ENCODE measurements at places on chromosomes 2 and 18.

GRCh38 chr2:233081731-233082221 is 21.6 kb downstream of the INPP5D start:
- DNase-seq, result no peak

- no peak for DNase-seq
Measured at GRCh38 chr2:192148620-192149321, 46.0 kb downstream of the TMEFF2 start.

DNA sequence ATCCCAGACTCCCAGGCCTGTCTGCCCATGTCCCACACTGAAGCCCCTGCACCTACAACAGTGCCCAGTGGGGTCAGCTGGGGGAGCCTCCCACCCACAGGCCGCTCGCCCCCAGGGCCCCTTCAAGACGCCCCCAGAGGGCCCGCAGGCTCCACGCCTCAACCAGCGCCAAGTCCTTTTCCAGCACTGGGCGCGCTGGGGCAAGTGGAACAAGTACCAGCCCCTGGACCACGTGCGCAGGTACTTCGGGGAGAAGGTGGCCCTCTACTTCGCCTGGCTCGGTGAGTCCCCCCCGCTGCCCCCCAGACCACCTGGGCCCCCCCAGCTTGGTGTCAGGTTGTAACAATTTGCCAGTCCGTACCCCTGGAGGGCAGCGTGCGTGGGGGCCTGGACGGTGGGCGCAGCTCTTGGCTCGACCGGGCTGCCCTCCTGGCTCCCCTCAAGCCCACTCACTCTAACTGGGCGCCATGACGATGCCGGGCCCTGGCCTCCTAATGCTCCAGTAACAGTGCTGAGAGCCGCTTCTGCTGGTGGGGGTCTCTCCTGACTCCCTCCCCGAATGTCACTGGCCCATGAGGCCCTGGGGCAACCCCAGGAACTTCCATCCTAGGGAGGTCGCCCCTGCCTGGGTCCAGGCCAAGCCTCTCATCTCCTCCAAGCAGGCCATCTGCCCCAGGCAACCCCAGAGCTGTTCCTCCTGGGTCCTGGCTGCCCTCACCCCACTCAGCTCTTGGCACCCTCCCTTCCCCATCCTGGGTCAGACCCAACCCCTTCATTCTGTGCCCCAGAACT is 14.9 kb downstream of the ANO7 start:
- DNase-seq, result no peak

DNA sequence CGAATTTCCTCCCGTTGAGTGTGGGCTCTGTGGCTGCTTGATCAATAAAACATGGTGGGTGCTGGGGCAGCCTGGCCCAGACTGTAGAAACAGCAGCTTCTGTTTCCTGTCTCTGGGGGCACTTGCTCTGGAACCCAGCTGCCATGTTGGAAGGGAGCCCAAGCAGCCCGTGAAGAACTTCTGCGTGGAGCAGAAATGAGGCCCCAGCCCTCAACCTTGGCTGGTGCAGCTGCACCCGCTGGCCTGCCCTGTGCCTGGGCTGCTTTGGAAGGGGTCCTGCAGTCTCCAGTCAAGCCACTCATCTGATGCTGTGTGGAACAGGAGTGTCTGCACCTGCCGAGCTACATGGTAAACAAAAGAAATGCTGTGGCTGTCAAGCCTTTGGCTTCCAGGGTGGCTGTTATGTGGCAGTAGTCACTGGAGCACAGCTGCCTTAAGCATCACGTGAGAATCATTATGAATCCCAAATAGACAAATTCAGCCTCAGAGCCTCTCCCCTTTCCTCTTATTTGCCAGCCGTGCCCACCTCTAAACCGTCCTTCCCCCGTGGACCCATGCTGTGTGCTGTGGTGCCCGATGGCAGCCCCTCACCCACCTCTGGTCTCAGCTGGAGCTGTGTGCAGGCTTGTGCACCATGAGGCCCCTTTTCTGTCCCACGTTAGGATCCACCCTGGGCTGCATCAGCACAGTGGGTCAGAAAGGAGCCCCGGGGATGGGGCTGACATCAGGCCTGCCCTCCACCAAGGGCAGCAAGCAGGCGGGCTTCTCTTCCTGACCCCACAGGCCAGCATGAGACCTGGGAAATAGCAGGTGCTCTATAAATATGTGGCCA is 134.0 kb upstream of the HDAC4 start:
- no peak for DNase-seq

DNA sequence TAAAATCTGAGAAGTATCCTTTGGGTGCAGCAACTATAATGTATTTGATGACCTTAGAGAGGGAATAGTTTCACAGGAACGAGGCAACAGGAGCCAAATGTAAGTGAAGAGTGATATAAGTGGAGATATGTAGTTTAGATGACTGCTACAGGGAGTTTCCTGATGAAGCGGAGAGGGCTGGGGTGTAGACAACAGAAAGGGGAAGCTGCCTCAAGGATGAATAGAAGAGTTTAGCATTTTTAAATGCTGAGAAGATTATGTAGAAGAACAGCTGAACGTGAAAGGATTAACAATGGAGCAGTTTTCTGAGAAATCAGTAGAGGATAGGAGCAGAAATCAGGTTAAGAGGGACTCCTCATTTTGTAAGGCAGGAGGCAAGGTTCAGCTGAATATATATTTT is 133.3 kb downstream of the LCLAT1 start:
- no peak for DNase-seq

DNA sequence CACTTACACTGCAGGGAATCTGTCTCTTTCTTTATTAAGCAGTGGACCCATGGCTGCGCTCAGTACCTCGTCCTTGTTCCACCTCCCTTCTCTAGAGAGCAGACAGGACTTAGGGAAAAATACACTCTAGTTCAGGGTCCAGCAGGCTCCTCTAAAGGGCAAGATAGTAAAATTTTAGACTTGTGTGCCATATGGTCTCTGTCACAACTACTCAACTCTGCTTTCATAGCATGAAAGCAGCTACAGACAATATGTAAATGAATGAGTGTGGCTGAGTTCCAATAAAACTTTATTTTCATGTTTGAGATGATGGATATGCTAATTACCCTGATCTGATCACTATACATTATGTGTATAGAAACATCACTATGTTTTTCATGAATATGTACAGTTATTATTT is 163.1 kb downstream of the BABAM2 start:
- DNase-seq, result no peak

Measured in hypothalamus (tissue), 51 donors.